ENCODE measurements at places on chromosomes 1 and 21. TPM values are rescaled to one million over a fixed set of nuclear protein-coding genes. Genes with fewer than 3 reads are reported as not detected.

Gene RIPPLY3
- not detected for total RNA-seq

Gene SHE
- not detected for total RNA-seq

Gene PLD5
- total RNA-seq, result not detected

Gene TNFSF4
- 19.7 TPM for total RNA-seq

Gene PLXNA2
- total RNA-seq, result 0.72 TPM

Gene RGS1
- total RNA-seq, result not detected

Gene ATP1A2
- total RNA-seq, result under 0.01 TPM

Gene SLC26A9
- total RNA-seq, result under 0.01 TPM
